ENCODE measurements at places on chromosomes 16 and 17. TPM values are rescaled to one million over a fixed set of nuclear protein-coding genes. Genes with fewer than 3 reads are reported as not detected.

- DNase-seq: no peak
Measured at GRCh38 chr17:1695365-1695764, 10.7 kb upstream of the PRPF8 start.

- no peak for DNase-seq
Measured at GRCh38 chr16:87173294-87173893, 143.8 kb downstream of the C16orf95 start.

TANC2 gene
- total RNA-seq: 0.20 TPM

GEMIN4 gene
- total RNA-seq: 28.2 TPM

DNA sequence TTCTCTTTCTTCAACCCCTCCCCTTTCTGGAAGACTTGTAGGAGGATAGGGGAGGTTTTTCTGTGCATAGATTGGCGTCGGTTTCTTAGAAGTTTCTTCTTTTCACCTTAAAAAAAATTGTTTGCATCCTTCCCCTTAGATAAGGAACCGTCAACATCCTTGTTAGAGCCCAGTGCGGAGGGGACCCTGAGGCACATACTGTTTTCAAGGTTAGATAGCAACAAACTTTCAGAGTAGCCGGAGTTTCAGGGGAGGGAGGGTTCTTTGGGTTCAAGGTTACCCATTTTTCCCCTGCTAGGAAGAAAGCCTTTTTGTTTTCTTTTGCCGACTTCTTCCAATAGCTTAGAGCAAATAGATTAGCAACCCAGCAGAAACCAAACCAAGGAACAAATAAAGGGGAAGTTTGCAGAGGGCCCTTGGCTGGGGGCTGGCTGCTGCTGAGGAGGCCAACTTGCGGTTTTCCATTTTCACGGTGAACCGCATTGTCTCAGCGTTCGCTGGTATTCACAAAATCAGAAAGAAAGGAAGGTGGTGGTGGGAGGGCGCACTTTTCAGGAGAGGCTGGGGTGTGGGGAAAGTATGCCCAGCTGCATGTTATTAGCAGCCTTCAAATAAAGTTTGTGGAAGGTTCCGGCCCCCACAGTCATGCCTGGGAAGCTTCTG, 28.8 kb downstream of the MSI2 start:
- peak; percentile 65 for DNase-seq

Data from HepG2 (cell line).